ENCODE measurements at places on chromosomes 12 and 14.

GRCh38 chr14:48035836-48036235 lies 360.4 kb upstream of the MDGA2 start:
- DNase-seq, result no peak

- no peak for DNase-seq
Observed at GRCh38 chr14:23469906-23470403, 452 bp downstream of the NGDN start.

- DNase-seq, result no peak
Observed at GRCh38 chr14:72646861-72647528, 246.9 kb downstream of the DPF3 start.

- DNase-seq, result no peak
Observed at GRCh38 chr14:77601846-77602619, 14.4 kb downstream of the SPTLC2 start.

DNA sequence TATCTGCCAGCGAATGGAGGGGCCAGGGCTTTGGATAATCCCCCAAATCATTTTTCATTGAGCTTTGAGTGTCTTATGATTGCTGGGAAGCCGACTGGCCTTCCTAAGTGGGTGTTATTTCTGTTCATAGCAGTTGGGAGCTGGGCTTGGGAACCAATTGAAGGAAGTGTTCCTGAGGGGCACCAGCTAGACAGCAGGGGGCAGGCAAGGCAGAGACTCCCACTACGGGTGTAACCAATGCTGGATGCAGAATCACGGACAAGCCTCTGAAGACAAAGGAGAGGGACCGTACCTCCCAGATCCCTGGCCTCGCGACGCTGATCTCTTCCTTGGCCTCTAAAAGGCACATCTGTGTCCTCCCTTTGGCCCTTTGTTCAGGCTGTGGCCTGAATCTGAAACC lies 149.0 kb upstream of the PRMT8 start:
- peak; percentile 52 for DNase-seq

DNA sequence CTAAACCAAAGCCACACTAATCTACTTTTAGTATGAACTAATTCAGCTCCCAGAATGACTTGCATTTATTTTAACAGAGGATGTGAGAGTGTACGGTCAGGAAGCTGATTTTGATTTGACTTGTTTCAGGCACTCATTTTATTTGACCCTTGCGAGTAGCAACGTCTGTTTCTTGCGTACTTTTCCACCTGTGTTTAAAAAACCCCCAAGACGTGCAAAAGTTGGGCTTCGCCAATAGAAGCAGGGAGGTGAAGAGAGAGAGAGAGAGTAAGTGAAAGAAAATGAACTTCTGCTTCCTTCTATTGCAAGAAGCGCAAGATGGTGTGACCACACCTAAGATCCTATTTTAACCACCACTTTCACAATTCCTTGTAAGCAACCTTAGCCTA lies 6.7 kb upstream of the SLC15A4 start:
- DNase-seq, result no peak

DNA sequence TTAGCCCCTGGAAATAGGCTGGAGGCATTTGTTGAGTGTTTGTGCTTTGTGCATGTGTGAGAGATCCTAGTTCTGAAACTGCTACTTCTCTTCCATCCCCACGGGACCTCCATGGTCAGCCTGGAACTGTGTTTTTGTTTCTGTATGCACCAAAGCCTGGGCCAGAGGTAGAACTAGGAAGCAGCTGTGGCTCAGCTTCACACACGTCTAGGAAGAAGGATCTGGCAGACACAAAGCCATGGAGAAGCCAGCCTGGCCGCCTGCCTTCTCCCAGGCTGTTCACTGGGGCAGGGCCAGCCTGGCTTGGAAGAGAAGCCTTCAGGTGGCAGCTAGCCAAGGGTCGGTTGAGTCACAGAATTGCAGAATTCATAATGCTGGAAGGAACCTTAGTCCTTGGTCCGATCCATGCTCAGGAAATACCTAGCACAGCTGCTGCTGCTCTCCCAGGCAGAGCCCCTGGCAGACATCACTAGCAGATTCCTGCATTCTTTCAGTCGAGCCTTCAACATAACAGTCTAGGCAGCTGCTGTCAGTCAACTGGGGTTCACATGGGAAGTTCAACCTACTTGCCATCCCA lies 27.0 kb downstream of the RIN3 start:
- peak; percentile 90 for DNase-seq

DNA sequence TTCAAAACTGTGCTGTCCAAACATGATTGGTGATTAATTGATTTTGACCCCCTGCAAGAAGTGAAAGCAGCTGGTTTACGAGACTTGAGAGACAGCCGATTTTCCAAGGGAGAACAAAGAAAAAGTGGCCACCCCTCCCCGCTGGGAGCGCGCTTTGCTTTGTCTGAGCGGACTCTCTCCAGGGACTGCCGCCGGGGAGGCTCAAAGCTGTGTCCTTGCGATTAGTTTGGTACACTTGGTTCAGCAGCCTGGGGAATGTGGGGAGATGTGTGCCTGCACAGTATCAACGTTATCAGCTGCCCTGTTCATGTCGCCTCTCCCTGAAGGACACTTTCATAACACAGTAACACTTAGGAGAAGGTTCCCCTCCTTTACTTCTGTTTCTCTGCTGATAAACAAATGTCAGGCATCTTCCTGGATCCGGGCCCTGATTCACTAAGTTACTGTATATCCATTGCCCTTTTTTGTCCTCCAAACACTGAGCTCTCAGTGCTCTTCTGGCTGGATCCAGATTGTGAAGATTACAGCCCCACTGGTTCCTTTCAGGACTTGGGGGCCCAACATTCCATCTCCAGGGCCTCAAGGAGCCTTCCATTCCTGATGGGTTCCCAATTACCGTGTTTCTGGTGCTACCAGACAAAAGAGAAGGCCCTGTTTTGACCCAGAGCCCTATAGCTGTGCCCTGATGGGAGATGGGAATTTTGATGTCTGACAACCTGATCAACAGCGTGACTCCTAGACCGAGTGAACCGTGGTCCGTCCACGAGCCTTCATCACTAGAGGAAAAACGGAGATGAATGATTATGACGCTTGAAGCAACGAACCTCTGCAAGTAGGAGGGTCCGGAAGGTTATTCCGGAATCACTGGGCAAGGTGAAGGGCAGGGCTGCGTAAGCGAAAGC lies 31.7 kb upstream of the TUBA1C start:
- peak; percentile 35 for DNase-seq

- no peak for DNase-seq
Observed at GRCh38 chr14:103634156-103634555, 5.1 kb downstream of the KLC1 start.

- DNase-seq, result no peak
Observed at GRCh38 chr12:94297876-94298505, 149.6 kb downstream of the PLXNC1 start.

All from hepatic stellate cell (primary cell).